ENCODE measurements at places on chromosomes 13 and 19. TPM values are rescaled to one million over a fixed set of nuclear protein-coding genes. Genes with fewer than 3 reads are reported as not detected.
A peak's percentile ranks its signal among the peaks of the same experiment; 100 is the strongest.

DNA sequence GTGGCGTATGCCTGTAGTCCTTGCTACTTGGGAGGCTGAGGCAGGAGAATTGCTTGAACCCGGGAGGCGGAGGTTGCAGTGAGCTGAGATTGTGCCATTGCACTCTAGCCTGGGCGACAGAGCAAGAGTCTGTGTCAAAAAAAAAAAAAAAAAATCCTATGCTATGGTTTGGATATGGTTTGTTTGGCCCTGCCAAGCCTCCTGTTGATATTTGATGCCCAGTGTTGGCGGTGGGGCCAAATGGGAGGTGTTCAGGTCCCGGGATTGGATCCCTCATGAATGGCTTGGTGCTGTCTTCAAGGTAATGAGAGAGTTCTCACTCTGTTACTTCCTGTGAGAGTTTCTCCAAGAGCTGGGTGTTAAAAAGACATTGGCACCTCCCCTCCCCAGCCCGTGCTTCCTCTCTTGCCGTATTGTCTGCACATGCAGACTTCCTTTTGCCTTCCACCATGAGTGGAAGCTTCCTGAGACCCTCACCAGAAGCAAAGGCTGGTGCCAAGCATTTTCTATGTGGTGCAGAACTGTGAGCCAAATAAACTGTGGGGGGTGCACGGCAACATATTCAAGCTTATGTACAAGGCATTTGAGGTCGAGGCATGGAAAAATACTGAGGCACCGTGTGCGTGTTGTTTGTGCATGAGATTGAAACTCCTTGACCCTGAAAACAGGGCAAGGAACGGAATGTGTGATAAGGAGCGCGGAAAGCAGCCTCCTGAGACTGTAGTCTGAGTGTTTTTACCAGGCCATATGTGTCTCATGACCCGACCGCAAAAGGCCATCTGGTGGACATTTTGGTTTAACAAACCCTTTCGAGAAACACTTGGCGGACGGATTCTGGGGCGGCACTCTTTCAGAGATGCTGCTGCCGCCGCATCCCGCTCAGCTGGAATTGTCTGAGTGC lies 7.3 kb downstream of the SIGLEC9 start:
- DNase-seq: no peak

DNA sequence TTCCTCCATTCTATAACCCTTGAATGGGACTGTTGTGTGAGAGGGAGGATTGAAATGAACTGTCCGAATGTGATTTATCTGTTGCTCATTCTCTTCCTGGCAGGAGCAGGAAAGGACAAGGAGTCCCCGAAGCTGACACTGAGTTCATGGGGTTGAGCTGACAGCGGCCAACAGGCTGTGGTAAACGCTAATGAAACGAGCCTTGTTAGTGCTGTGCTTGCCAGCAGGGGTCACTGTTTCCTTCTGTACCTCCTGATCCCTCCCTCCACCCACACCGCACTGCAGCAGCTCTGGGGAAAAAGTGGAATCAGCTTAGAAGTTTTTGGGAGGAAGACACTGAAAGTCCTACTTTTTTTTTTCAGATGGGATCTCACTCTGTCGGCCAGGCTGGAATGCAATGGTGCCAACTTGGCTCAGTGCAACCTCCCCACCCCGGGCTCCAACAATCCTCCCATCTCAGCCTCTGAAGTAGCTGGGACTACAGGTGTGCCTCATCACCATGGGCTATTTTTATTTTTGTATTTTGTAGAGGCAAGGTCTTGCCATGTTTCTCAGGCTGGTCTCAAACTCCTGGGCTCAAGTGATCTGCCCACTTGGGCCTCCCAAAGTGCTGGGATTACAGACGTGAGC lies 6.7 kb upstream of the ZNF761 start:
- DNase-seq: peak; percentile 42

- DNase-seq: no peak
Measured at GRCh38 chr13:70634893-70635292, 526.6 kb upstream of the KLHL1 start.

The PTPRH gene
- total RNA-seq: 0.53 TPM

Data from HFFc6 (cell line).